Activated T-helper 17 cell treated with anti-CD3 and anti-CD28 coated beads, Interleukin-2, amount 50 U/mL, for 72 hours (primary cell): ENCODE measurements at places on chromosomes 6 and 20. TPM values are rescaled to one million over a fixed set of nuclear protein-coding genes. Genes with fewer than 3 reads are reported as not detected.

- ATAC-seq: no peak
Observed at GRCh38 chr6:42106112-42107023, 36.1 kb downstream of the C6orf132 start.

GRCh38 chr6:44115866-44116265 lies 11.4 kb downstream of the MRPL14 start:
- ATAC-seq: no peak

DNMT3B gene
- total RNA-seq: 0.16 TPM

TBC1D32 gene
- 13.6 TPM for total RNA-seq

GRCh38 chr6:118685823-118686449 lies 34.5 kb upstream of the CEP85L start:
- ATAC-seq: no peak

GRCh38 chr6:22467645-22468044 lies 101.7 kb upstream of the HDGFL1 start:
- ATAC-seq: no peak

DNA sequence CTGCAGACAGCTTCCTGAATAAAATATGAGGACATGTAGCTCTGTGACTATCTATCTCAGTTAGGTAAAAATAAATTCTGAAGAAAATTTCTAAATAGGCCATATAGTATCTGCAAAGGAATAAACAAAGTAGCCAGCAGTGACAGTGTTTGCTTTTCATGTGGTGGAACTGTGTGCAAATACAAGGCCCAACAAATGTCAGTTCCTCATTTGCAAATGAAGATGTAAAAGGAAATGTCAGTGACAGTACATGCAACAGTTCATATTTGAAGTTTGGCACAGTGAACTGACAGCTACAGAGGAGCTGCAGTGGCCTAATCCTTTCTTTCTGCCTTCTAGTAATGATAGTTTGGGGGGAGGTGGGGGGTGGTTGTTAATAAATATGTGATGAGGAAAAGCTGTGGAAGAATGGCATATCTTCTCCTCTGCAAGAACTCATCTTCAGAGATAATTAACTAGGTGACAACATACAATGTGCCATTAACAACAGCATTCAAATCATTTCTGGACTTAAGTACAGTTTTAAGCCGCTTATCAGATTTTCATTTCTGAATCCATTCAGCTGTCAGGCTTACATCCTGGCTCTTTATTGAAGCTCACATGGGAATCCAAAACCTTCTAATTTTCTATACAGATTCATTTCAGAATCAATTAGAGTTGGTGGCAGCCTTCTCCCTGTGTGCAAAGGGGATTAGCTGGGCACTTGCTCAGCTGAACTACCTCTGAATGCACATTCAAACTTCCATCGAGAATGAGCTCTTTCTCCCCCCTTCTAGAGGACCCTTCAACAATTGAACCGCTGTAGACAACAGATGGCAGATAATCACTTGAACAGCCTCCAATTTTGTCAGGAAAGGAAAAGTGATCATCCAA lies 1059.0 kb upstream of the EPHA7 start:
- no peak for ATAC-seq

ABHD16B gene
- total RNA-seq: not detected

SPDEF gene
- not detected for total RNA-seq

FOXS1 gene
- not detected for total RNA-seq

RHAG gene
- not detected for total RNA-seq

SLC25A27 gene
- not detected for total RNA-seq

- no peak for ATAC-seq
Observed at GRCh38 chr6:69012211-69012610, 377.1 kb downstream of the ADGRB3 start.

- ATAC-seq: no peak
Observed at GRCh38 chr6:162100096-162100495, 627.5 kb downstream of the PRKN start.

GRCh38 chr6:156853733-156854132 lies 76.6 kb downstream of the ARID1B start:
- ATAC-seq: no peak

RWDD1 gene
- 24.4 TPM for total RNA-seq

ULBP2 gene
- not detected for total RNA-seq

SMOC2 gene
- not detected for total RNA-seq

DNA sequence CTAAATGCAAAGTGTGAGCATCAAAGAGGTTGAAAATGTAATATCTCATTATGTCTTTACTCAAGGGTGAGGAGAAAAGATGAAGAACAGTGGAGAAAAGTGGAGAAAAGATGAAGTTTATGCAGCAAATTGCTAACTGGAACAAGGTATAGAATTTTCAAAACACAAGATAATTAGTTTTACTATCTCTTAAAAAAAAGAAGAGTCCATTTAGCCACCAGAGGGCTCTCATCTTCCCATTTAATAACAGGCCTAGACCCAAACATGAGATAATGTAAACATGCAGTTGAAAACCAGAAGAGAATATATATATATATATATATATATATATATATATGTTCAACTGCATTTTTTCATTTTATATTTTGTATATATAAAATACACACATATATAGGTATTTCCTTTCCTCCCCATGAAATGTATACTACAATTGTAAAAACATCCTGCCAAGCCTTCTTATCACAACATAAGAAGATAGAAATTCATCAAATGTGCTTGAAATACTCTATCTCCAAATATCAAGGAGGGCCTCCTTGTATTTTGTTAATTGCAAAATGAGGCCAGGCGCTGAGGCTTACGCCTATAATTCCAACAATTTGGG lies 78.4 kb downstream of the ADTRP start:
- ATAC-seq: no peak

PREX1 gene
- 96.1 TPM for total RNA-seq

SULF2 gene
- 1.6 TPM for total RNA-seq

- ATAC-seq: no peak
Observed at GRCh38 chr20:61254881-61255626, 3.0 kb downstream of the CDH4 start.

GRCh38 chr20:33401921-33402369 lies 626 bp upstream of the CDK5RAP1 start:
- ATAC-seq: peak; percentile 51

DNA sequence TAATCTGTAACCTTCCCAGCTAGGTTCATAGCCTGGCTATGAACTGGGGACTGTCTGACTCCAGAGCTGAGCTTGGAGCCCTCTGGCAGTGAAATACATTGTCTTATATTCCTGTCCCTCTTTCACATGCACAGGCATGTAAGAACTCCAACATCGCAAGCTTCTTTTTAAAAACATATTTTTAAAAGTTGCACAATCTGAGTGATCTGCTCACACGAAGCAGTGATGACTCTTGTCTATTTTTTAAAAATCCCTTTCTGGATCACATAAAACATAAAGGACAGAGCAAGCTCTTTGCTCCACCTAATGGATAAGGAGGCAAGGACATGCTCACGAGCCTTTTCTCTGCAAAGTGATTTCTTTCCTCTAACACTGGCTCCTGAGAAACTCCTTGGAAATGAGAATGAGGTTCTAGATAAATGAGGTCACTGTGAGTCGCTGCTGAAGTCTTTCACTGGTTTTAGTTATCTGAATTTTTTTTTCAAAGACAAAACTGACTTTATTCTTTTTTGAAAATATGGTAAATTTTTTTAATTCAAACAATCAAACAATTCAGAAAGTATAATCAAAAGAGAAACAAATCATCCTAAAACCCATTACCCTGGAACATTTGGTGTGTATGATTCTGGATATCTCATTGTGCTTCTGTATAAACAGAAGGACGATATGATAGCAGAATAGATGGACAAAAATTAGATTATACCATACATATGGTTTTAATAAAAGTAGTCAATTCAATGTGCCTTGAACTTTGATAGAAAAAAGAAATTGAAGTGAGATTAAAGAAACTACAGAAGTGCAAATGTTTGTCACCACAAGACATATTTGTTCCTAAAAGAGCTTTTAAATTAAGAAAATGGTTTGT lies 30.8 kb downstream of the IL20RA start:
- no peak for ATAC-seq

DNA sequence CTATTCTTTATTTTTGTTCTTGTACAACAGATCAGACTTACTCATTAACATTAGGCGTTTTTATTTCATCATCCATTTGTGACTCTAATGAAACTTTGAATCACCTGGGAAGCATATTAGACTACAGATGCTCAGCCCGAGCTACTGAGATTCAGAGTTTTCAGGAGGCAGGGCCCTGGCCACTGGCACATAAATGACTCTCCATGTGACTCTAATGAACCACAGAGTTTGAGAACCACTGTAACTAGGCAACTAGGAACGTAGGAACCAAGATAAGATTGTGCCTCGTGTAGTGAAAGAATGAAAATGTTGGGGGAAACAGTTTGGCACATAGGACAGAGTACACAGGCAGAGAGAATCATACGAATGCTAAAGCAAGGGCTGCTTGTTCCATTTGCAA lies 405.9 kb upstream of the BTBD3 start:
- no peak for ATAC-seq

GRCh38 chr6:82795940-82796339 lies 269.7 kb downstream of the UBE3D start:
- no peak for ATAC-seq

DNA sequence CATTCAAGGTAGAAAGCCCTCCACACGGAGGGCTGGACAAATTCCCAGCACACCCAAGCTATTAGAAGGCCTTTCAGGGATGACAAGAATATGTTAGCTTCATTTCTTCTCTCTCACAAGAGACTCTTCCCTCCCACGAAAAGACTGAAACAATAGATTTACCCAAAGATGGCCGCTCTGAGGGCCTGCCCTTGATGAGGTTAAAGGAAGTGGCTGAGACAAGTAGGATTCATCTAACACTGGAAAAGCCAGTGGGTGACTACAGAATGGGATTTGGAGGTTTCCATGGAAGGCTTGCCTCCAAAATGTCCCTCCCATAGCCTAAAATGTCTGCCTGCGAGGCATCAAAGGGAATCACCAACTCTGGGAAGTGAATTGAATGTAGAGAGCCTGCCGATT lies 277.6 kb downstream of the CLIC5 start:
- ATAC-seq: peak; percentile 10

GRCh38 chr20:37703035-37703845 lies 9.4 kb downstream of the CTNNBL1 start:
- ATAC-seq: no peak

DNA sequence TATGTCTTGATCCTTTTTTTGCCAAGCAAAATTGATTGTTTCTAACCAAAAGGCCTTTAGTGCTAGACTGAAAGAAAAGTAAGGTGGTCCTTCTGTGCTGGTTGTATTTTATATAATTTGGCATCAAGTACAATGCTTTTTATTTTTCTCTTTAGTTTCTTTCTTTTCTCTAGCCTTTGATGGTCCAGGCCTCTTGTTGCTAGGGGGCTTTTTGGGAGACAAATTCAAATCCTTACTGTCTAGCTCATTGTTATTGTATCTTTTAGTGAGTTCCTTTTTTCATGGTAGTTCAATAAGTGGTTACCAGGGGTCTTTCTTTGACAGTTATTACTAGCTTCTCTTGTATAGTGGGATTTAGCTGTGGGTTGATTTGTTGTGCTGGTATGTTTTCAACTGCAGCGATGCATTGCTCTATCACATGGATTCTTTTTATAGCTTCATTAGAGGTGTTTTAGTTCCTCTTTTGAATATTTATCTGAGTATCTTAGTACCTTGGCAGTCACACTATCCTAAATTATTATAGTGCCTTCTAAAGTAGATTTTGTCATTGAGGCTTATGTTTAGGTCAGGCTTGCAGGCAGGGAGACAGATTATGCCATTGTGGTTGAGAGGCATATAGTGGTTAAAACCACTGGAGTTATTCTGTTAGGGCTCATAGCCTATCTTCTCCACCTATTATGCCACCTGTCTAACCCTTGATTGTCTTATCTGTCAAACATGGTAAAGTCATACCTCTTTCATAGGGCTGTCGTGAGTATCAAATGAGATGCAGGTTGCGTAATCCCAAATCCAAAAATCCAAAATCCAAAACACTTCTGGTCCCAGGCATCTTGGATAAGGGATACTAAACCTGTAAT lies 49.5 kb downstream of the KCNS1 start:
- ATAC-seq: peak; percentile 31

GRCh38 chr6:12017263-12017662 lies 5.2 kb downstream of the HIVEP1 start:
- ATAC-seq: no peak

DNA sequence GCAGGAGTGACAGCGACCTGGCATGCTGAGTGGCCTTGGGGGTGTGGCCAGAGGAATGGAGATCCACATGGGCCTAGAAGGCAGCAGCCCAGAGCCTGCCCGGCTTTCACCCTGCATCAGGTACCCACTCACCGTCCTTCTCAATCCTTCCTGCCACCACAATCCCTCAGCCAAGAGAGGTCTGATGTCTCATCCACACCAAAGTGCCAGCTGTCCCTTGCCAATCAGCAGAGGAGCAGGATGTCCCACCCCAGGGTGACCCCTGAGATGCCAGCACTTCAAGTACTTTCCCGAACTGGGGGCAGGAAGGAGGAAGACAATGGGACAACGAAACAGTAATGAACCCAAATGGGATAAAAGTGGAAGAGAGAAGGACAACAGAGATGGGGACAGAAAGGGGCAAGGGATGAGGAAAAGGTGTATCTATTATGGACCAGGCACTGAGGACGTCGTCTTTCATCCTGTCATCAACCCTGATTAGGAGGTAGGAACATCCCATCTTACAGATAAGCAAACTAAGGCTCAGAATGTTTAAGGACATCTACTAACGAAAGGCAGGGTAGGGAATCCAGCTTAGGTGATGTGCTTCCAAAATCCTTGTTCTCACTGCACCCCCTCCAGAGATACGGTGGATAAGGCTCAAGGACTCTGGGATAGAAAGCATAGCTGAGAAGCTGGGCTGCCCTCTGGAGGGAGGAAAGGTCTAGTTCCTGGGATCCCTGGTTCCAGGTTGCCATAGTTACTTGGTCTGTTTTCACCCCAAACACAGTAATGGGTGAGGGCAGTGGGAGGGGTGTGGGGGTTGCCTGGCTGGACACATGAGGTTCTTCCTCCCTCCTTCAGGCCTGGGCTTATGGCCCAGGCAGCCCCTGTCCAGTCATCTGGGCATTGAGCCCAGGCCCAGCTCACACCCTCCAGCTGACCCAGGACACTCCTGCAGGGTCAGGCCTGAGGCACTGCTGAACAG lies 4.5 kb upstream of the TNXB start:
- no peak for ATAC-seq

GRM1 gene
- total RNA-seq: 0.04 TPM

GRCh38 chr6:154414021-154414813 lies 57.6 kb upstream of the IPCEF1 start:
- ATAC-seq: no peak

- no peak for ATAC-seq
Observed at GRCh38 chr6:134512981-134513391, 195.1 kb upstream of the SGK1 start.

- no peak for ATAC-seq
Observed at GRCh38 chr6:154382740-154383139, 26.1 kb upstream of the IPCEF1 start.

DNA sequence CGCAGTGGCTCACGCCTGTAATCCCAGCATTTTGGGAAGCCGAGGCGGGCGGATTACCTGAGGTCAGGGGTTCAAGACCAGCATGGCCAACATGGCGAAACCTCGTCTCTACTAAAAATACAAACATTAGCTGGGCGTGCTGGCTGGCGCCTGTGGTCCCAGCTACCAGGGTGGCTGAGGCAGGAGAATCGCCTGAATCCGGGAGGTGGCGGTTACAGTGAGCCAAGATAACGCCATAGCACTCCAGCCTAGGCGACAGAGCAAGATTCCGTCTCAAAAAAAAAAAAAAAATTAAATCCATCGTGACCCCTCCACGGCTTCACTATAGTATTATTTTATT lies 1.2 kb upstream of the CPNE1 start:
- no peak for ATAC-seq
